ENCODE measurements at places on chromosomes 1 and 21.
A peak's percentile ranks its signal among the peaks of the same experiment; 100 is the strongest.

DNA sequence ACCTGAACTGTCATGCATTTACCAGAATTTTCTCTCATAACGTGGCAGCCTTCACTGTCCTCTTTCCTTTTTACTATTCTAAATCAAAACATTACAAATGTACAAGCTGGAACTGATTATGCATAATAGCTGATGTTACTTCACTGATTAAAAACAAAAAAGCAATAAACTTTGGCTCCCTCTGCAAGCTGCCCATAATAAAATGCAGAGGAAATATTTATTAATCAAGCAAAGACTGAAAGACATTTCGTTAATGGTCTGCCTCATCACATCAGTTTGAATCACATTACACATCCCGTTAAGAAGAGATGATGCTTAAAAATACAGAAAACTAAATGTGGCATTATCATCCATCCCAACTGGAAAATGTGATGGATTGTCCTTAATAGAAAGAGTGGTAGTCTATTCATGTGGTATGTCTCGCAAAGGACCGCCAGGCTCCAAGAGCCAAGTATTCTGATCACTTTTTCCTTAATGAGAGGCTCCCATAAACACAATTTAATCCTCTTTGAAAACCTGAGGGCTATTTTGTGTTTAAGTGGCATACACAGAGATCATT lies 225.3 kb downstream of the RGS7 start:
- no peak for DNase-seq

- no peak for DNase-seq
Measured at GRCh38 chr1:211643324-211644212, 31.9 kb downstream of the NEK2 start.

GRCh38 chr1:1074631-1075147 lies 583 bp upstream of the RNF223 start:
- no peak for DNase-seq

DNA sequence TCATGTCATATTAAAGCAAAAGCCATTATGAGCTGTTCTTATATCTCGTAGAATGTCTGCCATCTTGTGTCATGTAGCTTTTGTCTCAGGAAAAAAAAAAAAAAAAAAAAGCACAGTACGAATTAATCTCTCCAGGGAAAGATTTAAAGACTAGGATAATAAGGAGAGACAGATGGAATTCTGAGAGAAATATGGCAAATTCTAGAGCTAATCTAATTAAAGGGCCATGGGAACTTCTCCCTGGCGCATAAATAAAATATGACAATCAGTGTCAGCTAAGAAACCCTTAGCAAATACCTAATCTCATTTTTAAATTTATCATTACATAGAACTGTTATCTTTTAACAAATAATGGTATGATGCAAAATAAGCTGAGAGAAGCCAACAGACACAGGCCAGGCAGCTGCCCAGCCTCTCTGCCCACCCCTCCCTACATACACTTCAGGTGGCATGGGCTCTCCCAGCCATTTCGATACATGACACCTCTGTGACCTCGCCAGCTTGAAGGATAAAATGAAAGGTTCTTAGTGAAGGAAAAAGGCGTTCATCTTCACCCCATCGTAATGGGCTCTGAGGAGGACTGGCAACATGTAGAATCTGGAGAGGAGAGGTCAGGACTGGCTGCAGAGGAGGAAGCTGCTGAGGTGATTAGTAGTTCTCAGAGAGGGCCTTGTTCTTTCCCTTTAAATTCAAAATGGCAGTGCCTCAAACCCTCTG lies 39.8 kb downstream of the DISC1 start:
- DNase-seq, result no peak

DNA sequence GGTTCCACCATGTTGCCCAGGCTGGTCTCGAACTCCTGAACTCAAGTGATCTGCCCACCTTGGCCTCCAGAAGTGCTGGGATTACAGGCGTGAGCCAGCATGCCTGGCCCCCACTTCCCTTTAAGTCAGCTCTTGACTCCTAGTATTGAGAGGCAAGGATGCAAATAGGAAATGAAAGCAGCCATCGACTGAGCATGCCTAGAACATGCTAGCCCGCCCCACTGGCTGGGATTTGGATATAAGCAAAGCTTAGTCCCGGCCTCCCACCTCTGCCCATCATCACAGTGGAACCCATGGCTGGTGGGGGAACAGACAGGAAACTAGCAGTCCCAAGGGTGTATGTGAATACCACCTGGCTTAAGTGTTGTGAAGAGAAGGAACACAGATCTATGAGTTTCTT lies 10.5 kb downstream of the C1orf167 start:
- DNase-seq, result no peak

GRCh38 chr1:32122151-32122550 lies 14.3 kb downstream of the KPNA6 start:
- no peak for DNase-seq

- DNase-seq, result no peak
Measured at GRCh38 chr1:64765012-64765411, 20.1 kb downstream of the RAVER2 start.

DNA sequence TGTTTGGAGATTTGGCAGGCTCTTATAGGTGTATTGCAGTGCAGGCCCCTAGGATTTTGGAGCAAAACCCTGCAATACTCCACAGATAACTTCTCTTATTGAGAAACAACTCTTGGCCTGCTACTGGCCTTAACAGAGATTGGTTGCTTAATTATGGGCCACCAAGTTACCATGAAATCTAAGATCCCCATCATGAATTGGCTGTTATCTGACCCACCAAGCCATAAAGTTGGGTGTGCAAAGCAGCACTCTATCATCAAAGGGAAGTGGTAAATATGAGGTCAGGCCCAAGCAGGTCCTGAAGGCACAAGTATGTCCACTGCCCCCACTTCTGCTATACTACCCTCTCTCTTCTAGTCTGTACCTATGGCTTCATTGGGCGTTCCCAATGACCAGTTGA lies 130.0 kb upstream of the TNFSF4 start:
- DNase-seq, result no peak

- no peak for DNase-seq
Measured at GRCh38 chr21:37207441-37208009, 59.6 kb downstream of the VPS26C start.

DNA sequence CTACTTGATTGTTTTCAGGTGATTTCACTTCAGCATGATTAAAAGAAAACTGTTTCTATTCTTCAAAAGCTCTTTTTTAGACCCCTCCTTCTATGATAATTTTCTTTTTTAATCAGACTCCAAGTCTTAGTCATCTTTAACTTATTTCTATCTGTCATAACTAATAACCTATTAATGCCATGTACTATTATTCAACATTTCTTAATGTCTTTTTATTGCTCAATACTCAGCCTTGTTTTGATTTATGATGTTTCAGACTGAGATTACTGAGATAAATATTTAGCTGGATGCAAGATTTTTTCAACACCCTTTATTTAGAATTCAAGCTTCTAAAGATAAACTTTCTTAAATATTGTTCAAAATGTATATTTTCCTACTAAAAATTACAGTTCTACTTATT lies 53.6 kb downstream of the ATP6V1G3 start:
- DNase-seq, result no peak

DNA sequence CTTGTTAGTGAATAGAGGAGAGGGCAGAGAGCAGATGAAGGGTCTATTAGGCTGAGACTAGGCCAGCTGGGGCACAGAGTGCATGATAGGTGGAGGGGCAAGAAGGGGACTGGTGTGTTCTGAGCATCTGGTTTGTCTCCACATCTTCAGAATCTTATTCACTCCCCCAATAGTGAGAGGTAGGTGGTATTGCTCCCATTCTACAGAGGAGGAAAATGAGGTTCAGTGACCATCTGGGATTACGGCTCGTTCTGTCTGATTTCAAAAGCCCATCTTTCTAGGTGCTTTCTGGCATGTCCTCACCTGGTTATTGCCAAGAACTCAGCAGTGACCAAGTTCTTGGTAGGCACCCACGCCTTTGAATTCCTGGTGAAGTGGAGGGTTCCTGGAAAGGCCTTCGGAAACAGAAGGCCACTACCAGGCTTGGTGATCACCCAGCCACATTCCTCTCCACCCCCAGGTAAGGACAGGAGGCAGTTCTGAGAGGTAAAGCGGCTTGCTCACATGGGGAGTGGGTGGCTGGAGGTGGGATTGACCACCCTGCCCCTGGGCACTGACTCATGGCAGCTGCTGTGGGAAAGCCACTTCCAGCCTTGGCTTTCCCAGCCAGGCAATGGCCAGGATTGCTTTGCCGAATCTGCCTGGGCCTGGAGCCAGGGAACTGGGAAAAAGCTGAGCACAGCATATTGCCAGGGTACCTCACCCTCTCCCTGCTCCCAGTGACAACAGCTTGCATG lies 18.8 kb upstream of the CITED4 start:
- no peak for DNase-seq

GRCh38 chr1:53606651-53607051 lies 132.3 kb downstream of the GLIS1 start:
- DNase-seq, result peak; percentile 11

GRCh38 chr1:2044510-2045319 lies 5.5 kb upstream of the PRKCZ start:
- DNase-seq, result no peak

DNA sequence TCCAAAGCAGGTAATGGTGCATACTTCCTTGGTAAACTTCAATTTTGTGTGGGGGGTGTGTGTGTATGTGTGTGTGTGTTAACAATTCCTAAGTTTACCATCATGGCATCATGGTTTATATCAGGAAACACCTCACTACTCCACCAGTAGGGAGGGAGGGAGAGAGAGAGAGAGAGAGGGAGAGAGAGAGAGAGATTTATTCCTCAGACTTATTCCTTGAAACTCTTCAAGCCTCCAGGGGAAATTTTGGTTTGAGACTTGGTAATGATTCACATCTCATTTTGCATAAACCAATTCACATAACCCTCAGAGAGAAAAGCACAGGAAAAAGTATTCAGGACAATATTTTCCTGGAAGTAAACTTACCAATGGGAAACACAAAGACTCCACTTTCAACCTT lies 115.0 kb downstream of the TTLL7 start:
- no peak for DNase-seq

- no peak for DNase-seq
Measured at GRCh38 chr1:57671750-57672149, 247.9 kb upstream of the DAB1 start.

- no peak for DNase-seq
Measured at GRCh38 chr1:43225168-43225567, 44.6 kb upstream of the TMEM125 start.

GRCh38 chr1:40067851-40068250 lies 27.3 kb downstream of the CAP1 start:
- no peak for DNase-seq

DNA sequence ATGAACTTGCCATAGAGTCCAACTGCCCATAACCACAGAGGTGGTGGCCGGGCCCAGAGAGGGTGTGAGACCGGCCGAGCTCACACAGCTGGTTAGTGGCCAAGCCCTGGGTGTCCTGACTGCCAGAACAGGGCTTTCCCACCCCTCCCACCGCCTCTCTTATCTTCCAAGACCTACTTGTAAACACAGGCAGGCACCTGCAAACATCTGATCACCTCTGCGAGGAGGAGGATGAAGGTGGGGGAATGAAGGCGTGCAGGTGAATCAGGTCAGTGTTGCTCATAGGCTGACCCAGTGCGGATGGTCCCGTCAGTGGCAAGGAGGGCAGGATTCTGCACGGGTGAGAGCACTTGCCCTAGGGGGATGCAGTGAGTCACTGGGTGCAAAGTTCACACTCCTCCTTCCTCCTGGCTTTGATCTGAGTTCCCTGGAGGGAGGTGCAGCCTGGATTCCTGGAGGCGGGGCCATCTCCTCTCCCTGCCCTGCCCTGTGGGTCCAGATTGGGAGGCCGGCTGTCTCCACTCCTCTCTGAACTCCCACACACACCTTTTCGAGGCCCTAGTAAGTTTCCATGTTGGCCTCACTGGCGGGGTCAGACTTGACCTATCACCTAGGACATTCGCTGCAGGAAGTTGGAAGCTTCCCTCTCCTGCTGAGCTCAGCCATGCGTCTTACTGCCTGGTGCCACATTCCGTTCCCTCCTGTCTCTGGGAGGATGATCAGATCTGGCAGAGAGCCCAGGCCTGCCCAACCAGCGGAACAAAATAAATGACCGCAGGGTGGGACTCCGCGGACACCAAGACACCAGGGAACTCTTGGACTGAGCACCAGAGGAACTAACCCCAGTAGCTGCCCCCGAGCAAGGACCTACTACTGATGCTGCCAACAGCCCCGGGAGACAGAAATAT lies 7.3 kb downstream of the UQCRHL start:
- peak; percentile 96 for DNase-seq

DNA sequence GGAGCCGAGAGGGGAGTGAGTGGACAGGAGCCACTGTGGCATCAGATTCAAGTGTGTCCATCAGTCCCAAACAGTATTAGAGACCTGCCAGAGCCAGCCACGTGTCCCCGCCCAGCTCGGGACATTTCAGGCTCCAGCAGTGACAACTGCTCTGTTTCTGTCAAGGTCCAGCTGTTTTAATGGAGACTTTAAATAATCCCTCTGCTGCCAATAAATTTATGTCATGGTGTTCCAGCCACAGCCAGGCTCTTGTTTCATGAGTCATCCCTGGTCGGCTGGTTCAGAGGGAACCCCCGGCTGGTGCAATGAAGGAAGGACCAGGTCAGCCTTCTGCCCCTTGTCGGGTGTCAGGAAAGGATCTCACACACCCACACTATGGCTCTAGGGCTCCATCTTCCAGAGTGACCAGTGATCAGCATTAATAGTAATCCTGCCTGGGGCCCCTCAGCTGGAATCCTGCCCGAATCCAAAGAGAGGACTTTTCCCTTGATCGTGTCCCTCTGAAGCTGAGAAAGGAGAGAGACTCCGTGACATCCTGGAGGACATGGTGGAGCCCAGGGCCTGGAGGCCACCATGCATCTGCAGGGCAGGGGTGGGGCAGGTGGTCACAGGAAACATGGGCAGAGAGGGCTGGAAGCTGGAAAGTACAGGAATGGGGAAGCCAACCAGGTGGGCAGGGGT lies 197.3 kb downstream of the MATN1 start:
- no peak for DNase-seq

DNA sequence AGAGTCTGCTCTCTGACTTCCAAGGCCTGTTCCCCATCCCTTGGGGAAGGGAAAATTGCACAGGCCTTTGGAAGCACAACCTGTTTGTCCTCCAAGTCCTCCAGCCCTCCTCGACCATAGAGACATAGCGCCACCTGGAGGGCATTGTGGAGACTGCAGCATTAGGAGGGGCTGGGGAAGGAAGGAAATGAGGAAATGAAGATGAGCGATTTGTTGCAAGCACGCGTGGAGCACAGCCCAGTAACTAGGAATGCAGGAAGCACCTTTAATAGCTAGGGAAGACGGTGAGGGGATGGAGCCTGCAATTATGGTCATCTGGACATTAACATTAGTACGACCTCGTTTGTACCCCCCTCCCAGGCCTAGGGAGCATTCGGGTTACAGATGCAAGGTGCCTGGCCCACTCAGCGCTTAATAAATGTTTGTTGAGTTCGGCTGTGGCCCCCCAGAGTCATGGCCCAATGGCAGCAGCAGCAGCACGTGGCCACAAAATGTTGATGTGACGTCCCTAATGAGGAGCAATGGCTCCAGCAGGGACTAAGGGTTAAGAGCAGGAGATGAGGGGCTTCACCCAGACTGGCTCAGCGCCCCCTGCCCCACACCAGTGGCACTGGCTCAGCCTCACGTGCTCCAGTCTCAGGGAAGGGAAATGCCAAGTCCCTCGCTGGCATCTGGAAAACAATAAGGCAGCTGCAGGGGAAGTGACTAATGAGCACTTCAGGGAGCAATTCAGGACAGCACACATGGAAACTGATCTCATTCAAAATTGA lies 8.0 kb upstream of the CAMK2N1 start:
- DNase-seq, result peak; percentile 75

- DNase-seq, result no peak
Measured at GRCh38 chr21:35333831-35334618, 284.9 kb upstream of the RUNX1 start.

- no peak for DNase-seq
Measured at GRCh38 chr1:230212405-230212936, 145.4 kb downstream of the GALNT2 start.

Measured in RWPE2 (cell line).